Erythroblast (primary cell): ENCODE measurements at places on chromosomes 7 and 10.

- DNase-seq, result peak; percentile 28
Observed at GRCh38 chr10:92829786-92830377, 18.4 kb upstream of the EXOC6 start.

GRCh38 chr7:65839846-65840245 is 33.0 kb upstream of the VKORC1L1 start:
- no peak for DNase-seq

DNA sequence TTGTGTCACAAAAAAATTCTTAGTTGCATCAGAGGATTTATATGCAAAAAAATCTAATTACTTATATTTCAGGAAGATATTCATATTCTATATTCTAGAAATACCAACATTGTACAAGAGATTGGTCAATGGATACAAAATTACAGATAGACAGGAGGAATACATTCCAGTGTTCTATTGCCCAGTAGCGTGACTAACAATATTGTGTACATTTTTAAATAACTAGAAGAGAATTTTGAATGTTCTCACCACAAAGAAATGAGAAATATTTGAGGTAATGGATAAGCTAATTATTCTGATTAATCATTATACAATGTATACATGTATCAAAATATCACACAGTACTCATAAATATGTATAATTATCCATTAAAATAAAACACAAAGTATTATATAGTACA is 253.3 kb downstream of the IPMK start:
- no peak for DNase-seq

GRCh38 chr7:135192914-135193536 is 18.3 kb downstream of the WDR91 start:
- DNase-seq, result no peak

- no peak for DNase-seq
Observed at GRCh38 chr7:151724920-151725584, 151.9 kb downstream of the PRKAG2 start.

DNA sequence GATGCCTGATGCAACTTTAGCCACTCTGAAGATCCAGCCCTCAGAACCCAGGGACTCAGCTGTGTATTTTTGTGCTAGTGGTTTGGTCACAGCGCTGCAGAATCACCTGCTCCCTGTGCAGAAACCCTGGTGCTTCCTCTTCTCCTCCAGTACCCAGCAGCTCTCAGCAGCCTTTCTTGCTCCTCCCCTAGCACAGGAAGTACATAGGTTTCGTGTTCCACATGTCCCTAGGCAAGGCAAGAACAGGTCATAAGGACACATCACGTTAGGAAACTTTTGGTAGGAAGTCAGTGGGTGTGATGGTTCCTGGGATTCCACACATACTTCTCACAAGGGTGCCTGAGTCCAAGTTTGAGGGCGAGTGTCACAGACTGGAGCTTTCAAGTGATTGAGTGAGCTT is 167.9 kb upstream of the PRSS1 start:
- no peak for DNase-seq

DNA sequence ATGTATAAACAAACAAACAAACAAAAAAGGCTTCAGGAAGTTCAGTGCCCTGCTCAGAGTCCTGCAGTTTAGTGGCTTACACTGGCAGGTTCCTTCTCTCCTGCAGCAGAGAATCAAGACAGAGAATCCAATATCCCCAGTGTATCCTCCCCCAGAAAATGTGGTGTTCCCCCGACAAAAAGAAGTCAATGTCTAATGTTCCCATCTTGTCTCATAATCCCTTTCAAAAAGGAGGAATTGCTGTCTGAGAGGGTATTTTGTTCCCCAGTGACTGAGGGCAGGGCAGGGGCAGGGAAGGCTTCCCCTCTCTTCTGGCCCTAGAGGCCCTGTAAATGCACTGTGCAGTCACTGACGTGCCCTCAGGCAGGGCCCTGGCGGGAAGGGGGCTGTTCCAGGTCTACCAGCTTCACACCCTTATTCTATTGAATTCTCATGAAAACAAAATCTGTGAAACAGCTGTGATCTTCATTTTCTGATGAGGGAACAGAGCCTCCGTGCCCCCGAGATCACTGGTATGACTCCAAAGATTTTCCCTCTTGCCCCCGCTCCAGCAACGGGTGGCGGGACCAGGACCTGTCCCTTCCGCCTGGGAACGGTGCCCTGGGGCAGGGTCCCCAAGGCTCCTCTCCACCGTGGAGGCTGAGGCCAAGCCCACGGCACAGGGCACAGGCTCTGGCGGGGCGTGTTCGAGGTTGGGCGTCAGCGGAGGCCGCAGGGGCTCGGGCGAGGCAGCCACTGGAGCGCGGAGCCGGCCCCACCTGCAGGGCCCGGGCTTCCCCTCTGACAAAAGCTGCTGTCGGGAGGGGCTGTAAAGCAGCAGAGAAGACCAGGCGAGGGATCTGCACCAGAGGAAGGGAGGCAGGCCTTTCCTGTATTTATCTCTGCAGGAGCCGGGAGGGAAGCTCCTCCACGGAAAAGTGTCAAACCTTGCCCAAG is 13.4 kb upstream of the WDFY4 start:
- DNase-seq, result no peak
